ENCODE measurements at places on chromosomes 4 and X.

- no peak for DNase-seq
Measured at GRCh38 chr4:17273047-17273446, 238.8 kb downstream of the QDPR start.

- no peak for DNase-seq
Measured at GRCh38 chr4:79281566-79282359, 44.1 kb downstream of the NAA11 start.

DNA sequence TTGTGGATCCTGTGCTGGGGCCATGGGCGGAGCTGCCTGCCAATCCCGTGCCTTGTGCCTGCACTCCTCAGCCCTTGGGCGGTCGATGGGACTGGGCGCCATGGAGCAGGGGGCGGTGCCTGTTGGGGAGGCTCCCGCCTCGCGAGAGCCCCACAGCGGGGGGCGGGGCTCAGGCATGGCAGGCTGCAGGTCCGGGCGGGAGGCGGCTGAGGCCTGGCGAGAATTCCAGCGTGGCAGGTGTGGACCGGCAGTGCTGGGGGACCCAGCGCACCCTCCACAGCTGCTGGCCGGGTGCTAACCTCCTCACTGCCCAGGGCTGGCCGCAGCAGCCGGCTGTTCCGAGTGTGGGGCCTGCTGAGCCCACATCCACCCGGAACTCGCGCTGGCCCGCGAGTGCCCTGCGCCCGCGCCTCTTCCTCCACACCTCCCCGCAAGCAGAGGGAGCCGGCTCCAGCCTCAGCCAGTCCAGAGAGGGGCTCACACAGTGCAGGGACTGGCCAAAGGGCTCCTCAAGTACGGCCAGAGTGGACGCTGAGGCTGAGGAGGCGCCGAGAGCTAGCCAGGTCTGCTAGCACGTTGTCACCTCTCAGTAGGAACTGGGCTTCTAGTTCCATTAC lies 85.9 kb downstream of the GBA3 start:
- no peak for DNase-seq

GRCh38 chrX:38878641-38879340 lies 77.5 kb downstream of the MID1IP1 start:
- no peak for DNase-seq

GRCh38 chr4:39451423-39452023 lies 7.2 kb downstream of the RPL9 start:
- DNase-seq: no peak

GRCh38 chr4:75028196-75028854 lies 95.4 kb downstream of the PARM1 start:
- DNase-seq: no peak

GRCh38 chr4:45030059-45030458 lies 303.7 kb upstream of the GNPDA2 start:
- DNase-seq: no peak

GRCh38 chr4:113687067-113687718 lies 74.3 kb downstream of the CAMK2D start:
- DNase-seq: no peak

DNA sequence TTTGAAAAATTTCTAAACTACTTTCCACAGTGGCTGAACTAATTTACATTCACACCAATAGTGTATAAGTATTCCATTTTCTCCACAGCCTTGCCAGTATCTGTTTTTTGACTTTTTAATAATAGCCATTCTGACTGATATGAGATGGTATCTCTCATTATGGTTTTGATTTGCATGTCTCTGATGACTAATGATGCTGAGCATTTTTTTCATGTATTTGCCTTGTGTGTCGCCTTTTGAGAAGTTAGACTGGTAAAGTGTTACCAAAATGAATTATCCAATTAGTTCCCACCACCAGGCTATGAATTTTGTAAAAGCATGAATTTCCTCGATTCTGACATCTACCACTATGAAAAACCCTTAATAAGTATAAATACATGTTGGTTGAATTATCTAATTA lies 242.2 kb upstream of the GK2 start:
- no peak for DNase-seq

- DNase-seq: no peak
Measured at GRCh38 chr4:111610681-111611080, 534.6 kb upstream of the FAM241A start.

DNA sequence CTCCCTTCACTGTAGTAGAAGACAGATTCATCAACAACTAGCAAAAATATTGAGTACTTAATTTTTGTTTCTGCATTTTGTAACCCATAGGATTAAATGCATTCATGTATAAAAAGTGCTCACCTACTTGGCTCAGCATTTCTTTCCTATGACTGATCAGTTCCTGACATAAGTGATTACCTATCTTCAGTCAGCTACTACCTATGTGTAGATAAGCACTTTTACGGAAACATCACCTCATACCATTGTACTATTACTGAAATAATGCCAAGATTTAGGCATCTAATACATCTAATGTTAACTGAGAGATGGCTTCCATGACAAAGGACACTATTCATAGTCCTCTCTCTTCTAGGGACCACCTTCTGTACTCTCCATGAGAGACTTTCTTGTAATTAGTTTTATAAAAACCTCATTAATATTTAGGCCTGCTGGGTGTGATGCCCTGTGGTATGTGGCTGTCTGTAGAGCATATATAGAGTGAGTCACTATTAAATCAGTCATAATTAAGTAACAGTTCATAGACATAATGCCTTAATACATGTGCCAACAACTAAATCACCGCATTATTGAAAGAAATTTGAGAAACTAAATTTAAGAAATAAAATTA lies 147.0 kb downstream of the PDGFC start:
- DNase-seq: no peak

GRCh38 chrX:116204932-116205331 lies 34.4 kb downstream of the AGTR2 start:
- DNase-seq: no peak

DNA sequence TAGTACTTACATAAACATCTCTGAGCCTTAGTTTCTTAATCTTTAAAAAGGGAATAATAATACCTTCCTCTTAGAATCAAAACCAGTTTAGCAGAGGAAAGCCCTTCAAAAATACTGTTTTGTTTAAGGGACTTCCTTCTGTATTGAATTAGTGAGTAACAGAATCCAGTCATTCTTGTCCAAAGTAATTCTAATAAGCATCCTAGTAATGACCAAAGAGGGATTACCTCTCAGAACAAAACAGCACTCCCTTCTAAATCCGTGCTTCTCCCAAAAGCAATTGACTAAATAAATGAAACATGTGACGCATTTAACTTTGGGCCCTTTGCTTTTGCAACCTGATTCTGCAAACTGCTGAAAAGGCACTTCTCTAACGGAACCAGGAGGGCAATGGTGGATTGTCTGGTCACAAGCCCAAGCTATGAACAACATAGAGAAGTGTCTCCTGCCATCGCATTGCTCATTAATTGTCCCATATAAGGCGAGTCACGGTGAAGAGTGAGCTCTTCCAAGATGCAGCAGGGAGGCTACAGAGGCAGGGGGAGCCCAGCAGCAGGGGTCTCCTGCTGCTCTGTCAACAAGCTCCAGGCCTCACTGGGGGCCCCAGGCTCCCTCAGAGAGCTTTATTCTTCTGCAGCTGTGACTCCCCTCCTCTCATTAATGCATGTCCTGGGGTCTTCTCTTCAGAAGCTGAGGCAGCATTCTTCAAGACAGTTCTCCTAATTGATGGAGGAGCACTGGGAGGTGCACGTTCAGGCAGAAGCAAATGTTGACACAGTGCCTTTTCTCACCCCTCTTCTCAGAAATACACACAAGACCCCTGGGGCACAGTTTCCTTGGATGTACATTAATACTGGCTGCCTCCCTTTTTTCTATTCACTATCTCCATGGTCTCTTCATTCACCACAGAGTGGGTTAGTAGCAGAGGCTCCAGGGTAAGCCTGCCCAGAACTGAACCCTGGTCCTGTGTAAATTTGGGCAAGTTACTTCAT lies 419.6 kb upstream of the RASGEF1B start:
- DNase-seq: no peak

DNA sequence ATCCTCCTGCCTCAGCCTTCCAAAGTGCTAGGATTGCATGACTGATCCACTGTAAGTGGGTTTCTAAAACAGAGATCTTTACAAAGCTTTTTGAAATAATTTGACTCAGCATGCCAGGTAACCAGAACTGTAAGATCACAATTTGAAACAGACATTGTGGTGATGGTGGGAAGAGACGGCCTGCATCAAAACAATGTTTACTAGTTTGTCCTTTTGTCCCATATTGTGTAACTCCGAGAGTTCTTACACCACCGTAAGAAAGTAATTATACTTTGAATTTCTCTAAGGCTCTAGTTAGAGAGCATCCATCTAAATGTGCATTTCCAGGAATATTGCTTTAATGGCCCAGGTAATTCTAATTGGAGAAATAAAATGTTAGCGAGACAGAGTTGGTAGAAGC lies 594 bp upstream of the ARHGAP24 start:
- DNase-seq: no peak

GRCh38 chr4:170529748-170530722 lies 440.3 kb upstream of the AADAT start:
- no peak for DNase-seq

GRCh38 chr4:169151671-169152070 lies 119.1 kb downstream of the SH3RF1 start:
- DNase-seq: no peak

DNA sequence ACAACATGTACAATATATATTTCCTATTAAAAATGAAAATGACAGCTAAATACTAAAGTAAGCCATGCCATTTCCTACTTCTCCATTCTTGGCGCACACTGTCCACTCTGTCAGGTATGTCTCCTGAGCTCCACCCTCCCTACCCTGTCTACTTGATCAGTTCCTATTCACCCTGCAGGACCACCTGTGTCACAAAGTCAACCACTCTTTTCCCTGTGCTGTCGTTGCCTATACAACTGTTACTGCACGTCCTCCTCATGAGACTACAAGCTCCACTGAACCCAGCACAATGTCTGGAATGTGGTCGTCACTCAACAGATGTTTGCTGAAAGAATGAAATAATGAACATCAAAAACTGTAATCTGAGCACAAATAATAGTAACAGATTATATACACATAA lies 54.9 kb downstream of the SLC9A7 start:
- DNase-seq: no peak

DNA sequence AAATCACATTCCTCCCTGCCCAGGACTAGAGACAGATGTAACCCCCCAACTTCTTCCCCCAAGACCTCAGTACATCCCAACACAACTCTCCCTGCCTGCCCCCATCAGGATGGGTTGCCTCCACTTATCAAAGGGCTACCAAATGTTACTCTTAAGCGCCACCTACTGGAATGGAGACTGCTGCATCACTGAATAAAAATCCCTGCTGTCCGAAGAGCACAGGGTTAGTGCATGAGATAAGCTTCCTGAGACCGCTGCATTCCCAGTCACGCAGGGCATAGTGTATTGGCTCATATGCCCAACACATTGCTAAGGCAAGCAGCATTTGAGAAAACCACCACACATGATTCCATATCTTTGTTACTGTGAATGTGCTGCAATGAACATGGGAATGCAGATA lies 544.5 kb downstream of the PPP4R3C start:
- DNase-seq: no peak

DNA sequence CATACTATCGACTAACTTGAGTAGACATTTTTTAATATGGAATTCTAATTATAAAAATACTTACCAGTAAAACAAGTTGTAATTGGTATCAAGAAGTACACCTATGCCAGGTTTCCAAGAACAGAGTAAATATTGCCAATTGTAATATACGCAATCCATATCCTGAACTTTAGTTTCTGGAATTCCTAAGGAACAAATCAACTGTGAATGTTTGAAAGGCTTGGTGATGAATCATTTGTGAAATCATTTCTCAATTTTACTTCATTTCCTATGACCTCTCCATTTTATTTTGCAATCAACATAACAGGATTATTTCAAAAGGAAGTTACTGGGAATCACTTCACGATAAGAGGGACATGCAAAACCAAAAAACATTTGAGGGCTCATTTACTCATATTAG lies 3.7 kb downstream of the IL13RA2 start:
- no peak for DNase-seq

DNA sequence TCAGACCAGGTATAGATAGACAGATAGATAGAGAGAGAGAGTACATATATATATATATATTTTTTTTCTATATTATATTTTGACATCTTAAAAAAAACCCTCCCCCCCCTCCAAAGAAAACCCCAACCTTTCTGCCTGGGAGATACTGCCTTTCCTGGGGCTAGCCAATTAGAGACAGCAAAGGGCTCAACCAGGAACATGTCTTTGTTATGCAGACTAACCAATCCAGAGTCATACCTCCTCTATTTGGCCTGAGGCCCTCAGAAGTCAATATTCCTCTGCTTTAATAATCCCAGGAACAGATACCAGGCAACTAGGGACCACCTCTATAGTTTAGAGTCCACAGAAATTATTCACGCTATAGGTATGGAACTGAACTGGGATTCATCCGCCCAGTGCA lies 135.6 kb upstream of the MAD2L1 start:
- no peak for DNase-seq

- no peak for DNase-seq
Measured at GRCh38 chrX:7110821-7111276, 36.7 kb upstream of the STS start.

- no peak for DNase-seq
Measured at GRCh38 chr4:138892483-138893407, 122.8 kb upstream of the NOCT start.

- no peak for DNase-seq
Measured at GRCh38 chr4:94598758-94599157, 147.0 kb downstream of the PDLIM5 start.

GRCh38 chr4:3276986-3277385 lies 15.8 kb upstream of the RGS12 start:
- DNase-seq: no peak

DNA sequence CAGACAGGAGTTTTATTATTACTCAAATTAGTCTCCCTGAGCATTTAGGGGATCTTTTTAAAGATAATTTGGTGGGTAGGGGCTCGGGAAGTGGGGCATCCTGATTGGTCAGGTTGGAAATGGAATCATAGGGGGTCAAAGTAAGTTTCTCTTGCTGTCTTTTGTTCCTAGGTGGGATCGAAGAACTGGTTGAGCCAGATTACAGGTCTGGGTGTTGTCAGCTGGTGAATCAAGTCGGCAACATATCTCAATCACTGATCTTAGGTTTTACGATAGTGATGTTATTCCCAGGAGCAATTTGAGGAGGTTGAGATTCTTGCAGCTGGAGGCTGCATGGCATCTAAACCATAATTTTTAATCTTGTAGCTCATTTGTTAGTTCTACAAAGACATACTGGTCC lies 629.5 kb upstream of the AMOT start:
- no peak for DNase-seq

- DNase-seq: no peak
Measured at GRCh38 chrX:80513625-80514024, 93.4 kb downstream of the TENT5D start.

- DNase-seq: no peak
Measured at GRCh38 chr4:3135155-3136011, 60.9 kb downstream of the HTT start.

GRCh38 chrX:107674480-107675364 lies 46.4 kb downstream of the PRPS1 start:
- no peak for DNase-seq

DNA sequence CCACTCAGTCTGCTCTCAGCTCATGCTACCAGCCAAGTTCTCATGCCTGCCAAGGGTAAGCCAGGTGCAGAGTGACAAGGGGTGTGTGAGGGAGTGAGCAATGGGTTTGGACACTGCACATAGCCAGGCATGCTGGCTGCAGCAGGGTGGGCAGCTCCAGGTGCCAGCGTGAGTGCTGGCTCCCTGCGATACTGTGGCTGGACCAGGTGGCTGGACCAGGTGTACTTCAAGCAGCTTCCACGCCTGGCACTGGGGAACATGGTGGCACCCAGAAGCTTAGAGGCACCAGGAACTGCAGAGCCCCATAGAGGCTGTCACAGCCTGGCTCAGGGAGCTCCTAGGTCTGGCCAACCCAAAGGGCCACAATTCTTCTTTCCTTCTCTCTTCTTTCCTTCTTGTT lies 234.9 kb upstream of the GIMD1 start:
- no peak for DNase-seq

Measured in stimulated activated CD4-positive, alpha-beta T cell treated with anti-CD3 and anti-CD28 coated beads, Interleukin-12 subunit alpha, Interleukin-12 subunit beta, amount 100 ng/mL, for 4 hours (primary cell).